Type B pancreatic cell (in vitro differentiated cells): ENCODE measurements at places on chromosomes 4 and X.

GRCh38 chrX:41339148-41339547, 5.2 kb downstream of the DDX3X start:
- no peak overlapping the region for H3K4me3 ChIP-seq
- no peaks in the 10 kb centered on the region for H3K27me3 ChIP-seq
- no peak for DNase-seq

GRCh38 chr4:52093466-52093865, 42.4 kb downstream of the SPATA18 start:
- no peaks in the 10 kb centered on the region for H3K36me3 ChIP-seq
- H3K27ac ChIP-seq, result no peak overlapping the region
- H3K4me1 ChIP-seq, result no peaks in the 10 kb centered on the region
- no peak for DNase-seq
- no peaks in the 10 kb centered on the region for H3K27me3 ChIP-seq

DNA sequence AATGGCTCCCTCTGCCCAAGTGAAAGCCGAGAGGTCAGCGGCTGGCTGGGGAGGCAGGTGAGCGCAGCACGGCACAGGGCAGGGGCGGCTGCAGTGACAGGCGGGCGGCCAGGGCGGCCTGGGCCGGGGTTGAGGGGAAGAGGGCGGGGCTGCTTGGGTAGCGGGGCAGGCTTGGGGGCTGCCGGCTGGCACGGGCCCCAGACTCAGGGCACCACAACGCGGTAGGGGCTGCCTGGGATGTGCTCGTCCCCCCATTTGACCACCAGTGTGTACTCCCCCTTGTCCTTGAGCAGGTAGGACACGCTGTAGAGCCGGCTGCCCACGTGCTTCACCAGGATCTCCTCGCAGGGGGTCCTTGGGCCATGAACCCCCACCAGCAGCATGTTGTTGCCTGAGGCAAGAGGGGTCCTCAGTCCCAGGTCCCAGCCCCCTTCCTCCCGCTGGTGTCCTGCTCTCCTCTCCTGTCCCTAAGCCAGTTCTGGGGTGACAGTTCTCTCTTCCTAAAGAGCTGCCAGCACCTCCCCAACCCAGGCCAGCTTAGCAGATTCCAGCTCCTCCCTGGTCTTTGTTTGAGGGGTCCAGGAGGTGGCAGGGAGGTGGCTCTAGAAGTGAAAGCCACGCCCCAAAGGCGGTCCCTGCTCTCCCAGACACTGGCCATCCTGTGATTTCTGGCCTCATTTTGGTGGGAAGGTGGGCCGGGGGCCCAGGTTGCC, 25.6 kb downstream of the FLNA start:
- H3K36me3 ChIP-seq, result no peaks in the 10 kb centered on the region
- DNase-seq, result no peak
- H3K27ac ChIP-seq, result no peak overlapping the region
- H3K4me3 ChIP-seq, result no peak overlapping the region

DNA sequence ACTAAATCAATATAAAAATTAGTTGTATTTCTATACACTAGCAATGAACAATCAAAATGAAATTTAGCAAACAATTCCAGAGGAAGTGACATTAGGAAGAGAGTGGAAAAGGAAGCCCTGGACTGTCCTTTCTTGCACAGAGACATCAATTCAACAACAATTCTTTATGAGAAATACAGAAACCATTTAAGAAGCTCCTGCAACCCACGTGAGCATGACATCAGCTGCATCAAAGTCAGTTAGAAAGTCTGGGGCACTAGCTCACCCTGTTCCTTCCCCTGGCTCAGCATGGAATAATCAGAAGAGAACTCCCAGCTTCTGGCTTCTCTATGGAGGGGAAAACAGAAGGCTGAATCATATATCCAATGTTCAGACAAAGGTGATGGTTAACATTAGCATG, 48.6 kb upstream of the STARD8 start:
- H3K27me3 ChIP-seq, result no peaks in the 10 kb centered on the region
- no peak overlapping the region for H3K27ac ChIP-seq
- H3K4me1 ChIP-seq, result no peaks in the 10 kb centered on the region

DNA sequence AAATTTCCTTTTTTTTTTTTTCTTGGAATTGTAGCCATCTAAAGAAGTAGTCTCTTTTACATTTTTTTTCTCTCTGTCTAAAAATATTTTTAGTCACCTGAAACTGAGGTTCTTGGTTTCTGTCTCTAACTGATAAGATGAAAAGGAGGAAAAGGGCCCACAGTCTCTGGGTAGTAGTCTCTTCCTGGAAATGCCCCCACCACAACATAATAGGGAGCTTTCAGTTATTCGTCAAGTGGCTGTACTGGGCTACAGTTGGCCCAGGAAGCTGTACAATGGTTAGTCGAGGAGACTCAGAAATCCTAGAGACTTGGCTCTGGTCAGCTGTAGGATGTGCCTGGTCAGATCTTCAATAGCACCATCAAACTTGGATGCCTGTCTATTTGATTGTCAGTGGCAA, 163.4 kb downstream of the ACTRT1 start:
- no peak overlapping the region for H3K27ac ChIP-seq
- H3K36me3 ChIP-seq, result no peaks in the 10 kb centered on the region
- no peaks in the 10 kb centered on the region for H3K27me3 ChIP-seq
